ENCODE measurements at places on chromosomes 2 and 18.

DNA sequence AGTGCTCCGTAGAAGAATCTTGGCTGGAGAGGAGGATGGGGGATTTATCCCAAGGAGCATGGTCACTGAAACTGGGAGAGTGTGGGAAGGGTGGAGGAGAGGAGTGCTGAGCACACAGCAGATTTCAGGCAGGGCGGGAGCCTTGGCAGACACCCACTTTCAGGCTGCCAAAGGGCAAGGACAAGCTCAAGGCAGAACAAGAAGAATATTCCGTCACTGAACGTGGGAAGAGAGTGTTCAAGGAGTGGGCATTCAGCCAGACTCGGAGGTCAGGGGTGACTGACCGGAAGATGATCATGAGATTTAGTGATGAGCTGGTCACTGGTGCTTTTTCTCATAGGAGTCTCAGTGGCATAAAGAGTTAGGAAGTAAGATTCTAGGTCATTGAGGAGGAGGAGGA, 136.2 kb upstream of the RASGRP3 start:
- no peak for DNase-seq

DNA sequence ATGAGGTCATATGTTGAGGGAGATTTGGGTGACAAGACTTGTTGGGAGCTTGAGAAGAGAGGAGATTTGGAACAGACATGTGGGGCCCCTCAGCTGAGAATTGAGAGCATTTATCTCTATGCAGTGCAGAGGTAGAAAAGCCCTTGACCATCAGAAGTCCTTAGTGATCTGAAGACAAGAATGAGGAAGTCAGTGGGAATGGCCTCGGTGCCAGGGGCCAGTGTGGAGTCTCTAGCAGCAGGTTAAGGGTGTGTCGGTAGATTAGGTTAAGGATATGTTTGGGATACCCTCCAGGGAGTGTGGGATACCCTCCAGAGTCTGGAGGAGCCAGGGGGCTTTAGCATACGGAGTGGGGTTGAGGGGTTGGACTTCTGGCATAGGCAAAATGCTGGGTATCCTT, 41.6 kb downstream of the FBXO48 start:
- no peak for DNase-seq

GRCh38 chr2:23814963-23815362, 112.0 kb downstream of the ATAD2B start:
- DNase-seq, result no peak

DNA sequence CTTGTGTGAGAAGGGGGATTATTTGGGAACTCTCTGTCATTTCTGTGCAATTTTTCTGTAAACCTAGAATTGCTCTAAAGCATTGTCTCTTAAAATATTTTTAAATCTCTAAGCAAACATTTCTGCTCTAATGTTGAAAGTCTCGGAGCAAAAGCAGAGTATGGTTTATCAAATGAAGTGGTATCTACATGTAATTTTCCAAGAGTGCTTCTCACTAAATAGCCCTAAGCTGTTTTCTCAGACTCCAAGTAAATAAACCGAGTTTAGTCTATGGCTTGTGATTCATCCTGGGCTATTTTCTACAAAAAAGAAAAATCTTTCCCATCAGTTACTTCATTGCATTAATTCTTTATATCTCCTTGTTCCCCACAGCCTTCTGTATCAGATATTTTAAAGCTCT, 90.8 kb downstream of the METTL4 start:
- no peak for DNase-seq

GRCh38 chr2:20526708-20527107, 79.8 kb downstream of the RHOB start:
- DNase-seq, result no peak

DNA sequence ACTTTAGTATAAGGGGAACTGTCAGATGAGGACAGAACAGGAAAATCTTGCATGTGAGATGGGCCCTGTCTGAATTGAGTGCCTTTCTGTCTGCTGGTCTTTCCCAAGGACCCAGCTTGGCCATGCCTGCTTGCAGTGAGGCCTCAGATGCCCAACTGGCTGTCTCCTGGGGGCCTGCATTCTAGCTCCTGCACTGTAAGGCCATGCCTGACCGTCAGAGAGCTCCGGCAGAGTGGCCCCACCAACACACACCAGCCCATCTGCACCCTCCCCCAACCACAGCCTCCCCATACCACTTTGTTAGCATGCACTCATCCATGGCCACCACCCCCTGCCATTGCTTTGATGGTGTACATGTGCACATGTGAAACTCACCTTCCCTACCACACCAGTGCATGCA, 190.4 kb upstream of the RPRM start:
- DNase-seq, result no peak

DNA sequence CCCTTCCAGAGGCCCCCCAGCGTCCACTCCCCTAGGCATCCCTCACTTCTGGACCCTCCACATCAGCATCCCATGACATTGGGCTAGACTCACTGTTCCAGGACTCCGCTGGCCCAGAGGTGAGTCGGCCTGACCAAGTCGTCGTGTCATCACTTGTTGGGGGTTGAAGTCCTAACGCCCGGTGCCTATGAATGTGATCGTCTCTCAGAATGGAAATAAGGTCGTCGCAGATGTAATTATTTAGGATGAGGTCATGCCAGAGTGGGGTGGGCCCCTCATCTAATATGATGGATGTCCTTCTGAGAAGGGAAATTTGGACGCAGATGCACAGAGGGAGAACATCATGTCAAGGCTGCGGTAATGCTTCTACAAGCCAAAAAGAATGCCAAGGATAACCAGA, 142.7 kb downstream of the AGAP1 start:
- DNase-seq, result no peak

DNA sequence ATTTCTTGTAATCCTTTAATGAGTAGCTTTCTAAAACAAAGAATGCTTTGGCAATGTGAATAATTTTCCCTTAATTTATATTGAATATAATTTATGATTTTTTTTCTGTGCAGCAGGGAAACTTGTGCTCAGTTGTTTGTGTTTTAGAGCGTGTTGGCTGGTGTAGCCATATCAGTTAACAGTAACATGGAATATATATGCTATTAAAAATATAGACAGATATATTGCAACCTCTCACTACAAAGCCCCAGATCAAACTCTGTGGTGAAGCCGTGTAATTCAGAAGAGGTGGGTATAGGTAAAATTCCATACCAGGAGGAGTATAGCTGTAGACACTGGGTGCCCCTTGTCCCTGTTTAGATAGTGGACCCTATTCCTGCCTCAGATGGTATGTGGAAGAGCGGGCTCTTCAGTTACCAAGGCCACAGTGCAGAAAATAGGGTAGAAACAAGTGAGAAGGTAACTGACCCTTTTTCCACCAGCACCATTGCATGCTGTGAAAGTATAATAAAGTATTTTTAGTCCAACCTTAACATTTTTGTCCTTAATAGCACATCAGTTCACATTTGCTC, 18.1 kb upstream of the RASGRP3 start:
- no peak for DNase-seq

DNA sequence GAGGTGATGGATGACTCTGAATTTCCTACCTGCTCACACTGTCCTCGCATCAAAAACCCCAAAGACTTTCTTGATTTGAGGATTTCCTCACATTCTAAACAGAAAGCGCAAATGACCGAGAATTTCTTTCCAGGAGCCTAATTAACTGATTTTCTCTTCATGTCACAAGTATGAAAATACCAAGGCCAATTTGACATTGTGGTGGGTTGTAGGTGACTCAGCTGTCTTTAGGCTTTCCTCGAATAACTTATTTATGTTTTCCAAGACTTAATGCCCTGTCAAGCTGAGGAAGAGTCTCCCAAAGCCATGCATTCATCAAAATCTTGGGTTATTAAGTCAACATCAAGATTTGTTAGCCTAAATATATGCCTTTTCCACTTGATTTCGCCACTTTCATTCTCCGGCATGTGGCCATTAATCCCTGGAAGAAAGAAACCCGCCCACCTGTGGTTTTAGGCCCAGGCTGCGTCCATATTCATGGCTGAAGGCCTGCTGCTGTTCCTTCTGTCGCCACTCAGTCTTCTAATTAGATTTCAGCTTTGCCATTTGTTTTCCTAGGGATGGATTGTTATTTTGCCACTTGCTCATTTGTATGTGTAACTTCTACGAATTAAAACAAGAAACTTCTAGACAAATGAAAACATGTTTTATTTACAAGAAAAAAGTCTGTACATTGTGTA, 84.9 kb downstream of the ST6GAL2 start:
- no peak for DNase-seq

GRCh38 chr2:113219092-113219441, 45.3 kb downstream of the PSD4 start:
- no peak for DNase-seq

DNA sequence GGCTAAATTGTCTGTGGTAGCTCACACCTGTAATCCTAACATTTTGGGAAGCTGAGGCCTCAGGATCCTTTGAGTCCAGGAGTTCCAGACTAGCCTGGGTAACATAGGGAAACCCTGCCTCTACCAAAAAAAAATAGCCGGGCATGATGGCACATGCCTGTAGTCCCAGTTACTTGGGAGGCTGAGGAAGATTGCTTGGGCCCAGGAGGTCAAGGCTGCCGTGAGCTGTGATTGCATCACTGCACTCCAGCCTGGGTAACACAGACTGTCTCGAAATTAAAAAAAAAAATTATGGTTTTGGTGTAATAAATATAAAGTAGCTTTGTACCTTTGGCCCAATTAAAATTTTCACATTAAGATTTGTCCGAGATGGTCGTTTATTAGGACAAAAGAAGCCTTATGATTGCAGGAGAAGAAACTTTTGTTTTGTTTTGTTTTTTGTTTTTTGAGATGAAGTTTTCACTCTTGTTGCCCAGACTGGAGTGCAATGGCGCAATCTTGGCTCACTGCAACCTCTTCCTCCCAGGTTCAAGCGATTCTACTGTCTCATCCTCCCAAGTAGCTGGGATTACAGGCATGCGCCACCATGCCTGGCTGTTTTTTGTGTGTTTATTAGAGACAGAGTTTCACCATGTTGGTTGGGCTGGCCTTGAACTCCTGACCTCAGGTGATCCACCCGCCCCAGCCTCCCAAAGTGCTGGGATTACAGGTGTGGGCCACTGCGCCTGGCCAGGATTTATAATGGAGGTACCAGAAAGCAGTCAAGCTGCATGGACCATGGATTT, 4.1 kb downstream of the MTA3 start:
- no peak for DNase-seq

DNA sequence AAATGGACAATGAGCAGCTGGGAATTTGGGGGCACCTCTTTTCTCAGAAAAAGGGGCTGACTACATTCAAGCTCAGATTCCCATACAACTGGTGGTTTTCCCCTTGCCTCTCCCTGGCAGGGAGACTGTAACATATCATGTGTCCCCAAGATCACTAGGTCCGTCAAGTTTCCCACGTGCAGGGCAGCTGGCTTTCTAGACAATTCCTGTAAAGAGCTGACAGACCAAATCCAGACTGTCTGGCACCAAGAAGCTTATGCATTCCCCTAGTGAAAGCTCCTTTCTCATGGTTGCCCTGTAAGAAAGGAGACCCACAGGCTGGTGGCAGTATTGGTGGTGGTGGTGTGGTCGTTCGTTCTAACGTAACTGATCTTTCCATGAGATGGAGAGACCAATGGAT, 48.8 kb downstream of the THUMPD2 start:
- DNase-seq, result no peak

DNA sequence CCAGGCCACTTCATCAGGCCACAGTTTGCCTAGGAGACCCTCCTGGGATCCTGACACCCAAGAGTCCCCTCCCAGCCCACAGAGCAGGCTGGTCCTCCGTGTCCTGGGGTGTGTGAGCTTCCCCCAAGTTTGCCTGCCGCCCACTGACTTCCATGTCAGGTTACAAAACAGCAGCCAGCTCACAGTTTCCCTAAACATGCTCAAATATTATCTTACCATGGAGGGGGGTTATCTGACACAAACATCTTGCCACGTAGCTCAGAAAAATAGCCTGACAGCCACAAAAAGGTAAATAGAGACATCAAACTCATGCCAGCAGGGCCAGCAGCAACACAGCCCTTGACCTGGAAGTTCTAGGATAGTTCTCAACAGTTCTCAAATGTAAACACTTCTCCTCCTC, 346.5 kb downstream of the TNS1 start:
- no peak for DNase-seq

DNA sequence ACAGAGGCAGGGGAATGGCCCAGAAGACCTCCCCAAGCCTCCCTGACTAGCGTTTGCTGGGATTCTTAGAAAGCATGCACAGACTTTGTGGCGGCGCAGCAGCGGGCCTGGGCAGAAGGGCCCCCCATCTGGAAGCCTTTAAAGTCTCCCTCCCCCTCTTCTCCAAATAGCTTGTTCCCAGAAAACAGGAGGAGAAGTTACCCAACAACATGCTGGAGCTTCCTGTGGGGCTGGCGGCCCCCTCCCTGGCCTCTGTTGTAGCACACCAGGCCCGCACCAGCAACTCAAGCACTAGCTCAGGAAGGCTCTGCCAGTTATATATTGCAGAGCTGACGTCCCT, 334.8 kb downstream of the DYSF start:
- DNase-seq, result peak; percentile 35

DNA sequence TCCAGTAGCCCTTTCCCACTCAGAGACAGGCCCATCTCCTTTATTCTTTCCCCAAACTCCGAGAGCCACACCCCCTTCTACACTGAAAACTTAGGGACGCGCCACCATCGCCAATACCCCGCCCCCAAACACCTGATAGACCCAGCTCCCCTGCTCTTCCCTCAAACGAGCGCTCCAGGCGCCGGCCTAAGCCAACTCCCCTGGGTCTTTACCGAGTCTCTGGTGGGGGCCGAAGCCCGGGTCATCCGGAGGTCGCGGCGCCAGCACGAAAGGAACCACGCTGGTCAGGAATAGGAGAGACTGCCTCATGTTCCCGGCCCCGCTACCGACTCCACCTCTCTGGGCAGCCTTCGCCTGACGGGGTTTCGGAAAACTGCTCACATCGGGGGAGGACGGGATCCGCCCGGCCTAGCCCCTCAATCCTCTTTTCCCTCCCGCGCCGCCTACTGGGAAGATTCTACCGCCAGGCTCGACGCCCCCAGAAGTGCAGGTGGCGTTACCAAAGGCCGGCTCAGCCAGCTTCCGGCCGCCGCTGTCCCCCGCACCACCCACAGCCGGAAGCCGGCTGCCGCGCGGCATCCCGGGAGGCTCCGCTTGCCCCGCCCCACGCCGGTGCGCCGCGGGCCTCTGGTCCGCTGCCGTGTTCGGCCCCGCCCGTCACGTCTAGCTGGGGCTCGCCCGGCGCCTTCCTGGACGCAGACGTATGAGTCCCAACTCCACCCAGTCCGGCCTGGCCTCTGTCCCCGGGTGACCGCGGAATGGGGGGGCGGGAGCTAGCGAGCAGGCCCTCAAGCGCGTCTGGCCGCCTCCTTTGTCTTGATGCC, at the start of gene ADAM17:
Gene ADAM17, minus strand, starts transcription at position 534 of the 824 bp plus-strand sequence. Its CDS starts 225 bp downstream, at position 309.
- peak; percentile 95 for DNase-seq

DNA sequence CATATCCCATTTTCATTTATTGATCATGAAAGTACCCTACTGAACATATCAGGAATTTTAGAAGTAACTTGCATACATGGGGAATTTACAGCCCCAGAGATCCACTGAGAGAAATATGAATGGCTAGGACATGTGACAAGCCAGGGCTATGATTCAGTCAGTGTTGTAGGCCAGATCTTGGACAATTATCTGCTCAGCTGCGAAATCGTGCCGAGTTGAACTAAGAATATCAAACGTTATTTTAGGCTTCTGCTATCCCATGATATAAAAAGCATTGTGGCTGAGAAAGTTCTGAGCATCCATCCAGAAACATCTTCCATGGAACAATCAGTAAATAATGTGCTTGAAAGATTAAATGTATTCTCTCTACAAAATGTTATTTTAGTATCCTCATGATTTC, 85.7 kb upstream of the UNC80 start:
- no peak for DNase-seq
